SJSA1 (cell line): ENCODE measurements at places on chromosomes 1 and 21. TPM values are rescaled to one million over a fixed set of nuclear protein-coding genes. Genes with fewer than 3 reads are reported as not detected.

The SPRR3 gene
- total RNA-seq, result not detected in 2 replicates

The CD5L gene
- not detected in 2 replicates for total RNA-seq

The TMPRSS15 gene
- not detected in 2 replicates for total RNA-seq

The SPRR2E gene
- not detected in 2 replicates for total RNA-seq

The LRRC53 gene
- not detected in 2 replicates for total RNA-seq

The TNFAIP8L2 gene
- not detected in 2 replicates for total RNA-seq

The EVA1B gene
- 103 and 159 TPM in 2 replicates for total RNA-seq

The IVL gene
- not detected in 2 replicates for total RNA-seq

The GBP5 gene
- total RNA-seq, result 6.4 and 10.4 TPM in 2 replicates

The FH gene
- total RNA-seq, result 80.6 and 87.9 TPM in 2 replicates

The VHLL gene
- not detected in 2 replicates for total RNA-seq

The LCE1C gene
- total RNA-seq, result not detected in 2 replicates

DNA sequence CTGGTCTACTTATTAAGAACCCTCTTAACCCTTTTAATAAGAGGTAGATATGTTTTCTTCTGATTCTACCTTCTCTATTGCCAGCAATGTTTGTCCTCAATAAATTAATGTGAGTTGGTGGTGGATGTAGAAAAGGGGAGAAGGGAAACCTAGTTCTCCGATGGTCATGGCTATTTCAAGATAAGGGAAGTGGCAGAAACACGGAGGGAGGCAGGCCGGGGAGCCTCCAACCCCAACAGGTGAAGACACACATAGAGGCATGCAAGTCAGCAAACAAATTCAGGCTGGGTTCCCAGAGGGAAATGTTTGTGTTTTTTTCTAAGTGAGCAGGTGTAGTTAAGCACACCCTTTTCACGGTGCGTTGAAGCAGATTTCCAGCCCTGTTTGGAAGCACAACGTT lies 31.0 kb upstream of the CLDN14 start:
- DNase-seq, result no peak
- no peak overlapping the region for H3K27ac ChIP-seq
- H3K27me3 ChIP-seq, result no peaks in the 10 kb centered on the region; the same call in 1 of the 2 replicates

- H3K27ac ChIP-seq, result no peak overlapping the region
- no peaks in the 10 kb centered on the region for H3K36me3 ChIP-seq
- H3K27me3 ChIP-seq, result no peaks in the 10 kb centered on the region
- DNase-seq, result no peak
Observed at GRCh38 chr1:222911866-222912265, 97.0 kb downstream of the DISP1 start.

- H3K36me3 ChIP-seq, result no peaks in the 10 kb centered on the region
- no peak overlapping the region for H3K4me3 ChIP-seq
- no peak for DNase-seq
- peaks cover 24% of the 10 kb centered on the region for H3K27me3 ChIP-seq
- H3K27ac ChIP-seq, result no peak overlapping the region
Observed at GRCh38 chr1:204619721-204620120, 65.8 kb downstream of the LRRN2 start.

DNA sequence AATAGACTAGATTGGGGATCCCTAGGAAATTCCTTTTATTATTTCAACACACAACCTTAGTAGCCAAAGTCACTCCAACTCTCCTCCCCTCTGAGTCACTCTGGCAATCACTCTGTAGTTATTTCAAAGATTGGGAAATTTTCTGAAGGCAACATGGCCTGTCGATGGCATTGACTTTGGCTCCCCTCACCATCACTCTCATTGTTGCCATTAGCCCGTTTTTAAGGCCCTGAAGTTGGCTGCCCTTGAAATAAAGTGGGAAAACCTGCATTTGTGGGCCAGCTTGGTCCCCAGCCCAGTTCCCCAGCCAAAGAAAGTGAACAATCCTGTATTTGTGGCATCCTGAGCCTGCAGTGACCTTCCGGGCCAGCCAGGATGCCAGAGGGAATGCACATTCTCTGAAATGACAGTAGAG lies 52.5 kb downstream of the CDC7 start:
- no peak overlapping the region for H3K4me3 ChIP-seq
- H3K27ac ChIP-seq, result no peak overlapping the region
- no peaks in the 10 kb centered on the region for H3K36me3 ChIP-seq
- peaks cover 13% of the 10 kb centered on the region for H3K4me1 ChIP-seq

DNA sequence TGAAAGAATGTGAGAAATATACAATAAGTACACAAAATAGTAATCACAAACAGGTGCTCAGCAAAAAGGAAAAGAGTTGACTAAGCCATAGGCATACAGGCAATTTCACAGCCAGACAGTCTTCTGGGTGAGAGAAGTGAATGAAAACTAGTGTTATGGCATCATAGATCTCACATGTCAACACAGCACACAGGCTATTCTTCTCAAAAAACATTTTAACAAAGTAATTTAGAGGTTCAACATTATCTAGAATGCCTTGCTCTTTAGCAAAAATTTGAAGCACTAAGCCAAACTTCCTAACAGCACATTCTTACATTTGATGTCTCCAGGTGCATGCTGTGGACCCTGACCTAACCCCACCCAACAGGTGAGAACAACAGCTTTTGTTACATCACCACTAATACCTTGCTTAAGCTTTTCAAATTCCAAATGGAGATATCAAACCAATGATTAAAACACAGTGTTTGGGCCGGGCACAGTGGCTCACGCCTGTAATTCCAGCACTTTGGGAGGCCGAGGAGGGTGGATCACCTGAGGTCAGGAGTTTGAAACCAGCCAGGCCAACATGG lies 30.5 kb downstream of the OTUD7B start:
- peaks cover 18% of the 10 kb centered on the region for H3K36me3 ChIP-seq
- no peaks in the 10 kb centered on the region for H3K27me3 ChIP-seq
- no peak for DNase-seq
- H3K4me3 ChIP-seq, result no peak overlapping the region
- H3K4me1 ChIP-seq, result peaks cover 14% of the 10 kb centered on the region

- peak overlapping the region; percentile 8; the same call in 1 of the 2 replicates for H3K27ac ChIP-seq
- peak; percentile 82 for DNase-seq
- peaks cover 53% of the 10 kb centered on the region for H3K4me1 ChIP-seq
- H3K36me3 ChIP-seq, result peaks cover 9% of the 10 kb centered on the region
Observed at GRCh38 chr1:67733681-67734322, 48.8 kb downstream of the GADD45A start.

DNA sequence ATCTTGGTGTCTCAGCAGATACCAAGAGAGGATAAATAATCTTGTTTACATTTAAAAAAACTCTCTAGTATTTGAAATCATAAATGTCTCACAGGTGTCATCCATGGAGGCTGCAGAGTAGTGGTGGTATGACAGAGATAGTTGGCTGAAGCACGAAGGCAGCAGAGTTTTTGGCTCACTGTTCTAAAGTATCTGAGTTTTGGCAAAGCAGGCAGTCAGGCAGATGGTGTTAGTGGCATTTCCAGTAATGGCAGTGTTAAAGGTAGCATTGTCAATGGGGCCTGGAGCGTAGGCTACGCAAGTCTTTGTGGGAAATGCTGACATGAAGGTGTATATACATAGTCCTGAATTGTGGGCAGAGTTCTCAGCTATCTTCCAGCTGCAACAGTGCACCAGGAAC lies 68.5 kb upstream of the HSD17B7 start:
- no peak overlapping the region for H3K4me3 ChIP-seq
- no peak overlapping the region for H3K27ac ChIP-seq
- H3K4me1 ChIP-seq, result peaks cover 19% of the 10 kb centered on the region
- no peaks in the 10 kb centered on the region for H3K27me3 ChIP-seq

GRCh38 chr1:13760921-13761320 lies 60.9 kb downstream of the PRDM2 start:
- DNase-seq, result no peak
- H3K36me3 ChIP-seq, result no peaks in the 10 kb centered on the region; the same call in 1 of the 2 replicates
- H3K4me3 ChIP-seq, result no peak overlapping the region
- no peaks in the 10 kb centered on the region for H3K27me3 ChIP-seq
- no peak overlapping the region for H3K27ac ChIP-seq
- peaks cover 56% of the 10 kb centered on the region for H3K4me1 ChIP-seq

DNA sequence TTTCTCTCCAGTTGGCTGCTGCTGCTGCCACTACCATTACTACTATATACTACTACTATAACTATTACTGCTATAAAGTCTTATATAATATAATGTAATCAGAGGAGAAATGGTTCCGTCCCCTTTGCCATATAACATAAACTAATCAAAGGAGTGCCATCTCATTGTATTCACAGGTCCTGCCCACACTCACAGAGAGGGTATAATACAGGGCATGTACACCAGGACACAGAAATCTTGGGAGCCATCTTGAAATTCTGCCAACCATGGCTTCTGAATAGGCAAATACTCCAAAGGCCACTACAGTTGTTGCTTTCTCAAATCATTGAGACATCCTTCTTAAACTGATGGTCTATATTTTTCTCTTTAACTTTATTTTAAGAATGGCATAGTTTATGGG lies 6.9 kb upstream of the ZRANB2 start:
- DNase-seq, result no peak
- H3K36me3 ChIP-seq, result no peaks in the 10 kb centered on the region
- H3K4me3 ChIP-seq, result no peak overlapping the region
- H3K4me1 ChIP-seq, result peaks cover 54% of the 10 kb centered on the region
- H3K27ac ChIP-seq, result no peak overlapping the region
- no peaks in the 10 kb centered on the region for H3K27me3 ChIP-seq

- peaks cover 29% of the 10 kb centered on the region for H3K36me3 ChIP-seq
- H3K27me3 ChIP-seq, result no peaks in the 10 kb centered on the region
- H3K4me3 ChIP-seq, result peak overlapping the region; percentile 84
- H3K27ac ChIP-seq, result peak overlapping the region; percentile 65; the same call in 1 of the 2 replicates
Observed at GRCh38 chr21:36386031-36386642, 945 bp downstream of the CHAF1B start.

GRCh38 chr21:28540514-28540913 lies 452.2 kb downstream of the LTN1 start:
- no peak overlapping the region for H3K4me3 ChIP-seq
- no peaks in the 10 kb centered on the region for H3K27me3 ChIP-seq
- DNase-seq, result no peak
- H3K27ac ChIP-seq, result no peak overlapping the region
- peaks cover 21% of the 10 kb centered on the region for H3K4me1 ChIP-seq

- H3K4me1 ChIP-seq, result peaks cover 35% of the 10 kb centered on the region
- H3K27ac ChIP-seq, result peak overlapping the region; percentile 71
- 0 out of 2 replicates have a peak overlapping the region, but pooled peaks have one; percentile 1 for H3K4me3 ChIP-seq
- DNase-seq, result peak; percentile 98
- no peaks in the 10 kb centered on the region for H3K36me3 ChIP-seq
- H3K27me3 ChIP-seq, result no peaks in the 10 kb centered on the region
Observed at GRCh38 chr1:17259233-17259873, 10.5 kb downstream of the PADI3 start.

GRCh38 chr1:159430985-159431384 lies 1.0 kb upstream of the OR10J4 start:
- H3K4me1 ChIP-seq, result peaks cover 15% of the 10 kb centered on the region
- H3K27ac ChIP-seq, result no peak overlapping the region
- H3K4me3 ChIP-seq, result no peak overlapping the region
- no peaks in the 10 kb centered on the region for H3K27me3 ChIP-seq

DNA sequence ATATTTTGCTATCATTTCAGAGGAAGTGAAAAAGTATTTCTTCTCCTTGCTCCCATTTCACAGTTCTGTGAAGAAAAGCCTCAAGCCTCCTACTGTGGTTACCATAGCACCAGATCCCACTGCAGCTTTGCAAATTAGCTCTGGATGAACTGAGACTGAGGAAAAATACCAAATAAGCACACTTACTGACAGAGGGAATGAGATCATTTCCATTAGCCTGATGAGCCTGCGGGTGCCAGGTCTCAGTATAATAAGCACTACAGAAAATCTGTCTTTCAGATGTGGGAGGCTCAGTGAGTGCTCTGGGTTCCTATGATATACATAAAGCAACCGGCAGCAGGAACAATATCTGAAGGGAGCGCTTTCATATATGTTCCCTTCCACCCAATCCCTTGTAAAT lies 21.4 kb downstream of the XKR8 start:
- no peak overlapping the region for H3K4me3 ChIP-seq
- H3K27ac ChIP-seq, result no peak overlapping the region
- no peaks in the 10 kb centered on the region for H3K27me3 ChIP-seq

DNA sequence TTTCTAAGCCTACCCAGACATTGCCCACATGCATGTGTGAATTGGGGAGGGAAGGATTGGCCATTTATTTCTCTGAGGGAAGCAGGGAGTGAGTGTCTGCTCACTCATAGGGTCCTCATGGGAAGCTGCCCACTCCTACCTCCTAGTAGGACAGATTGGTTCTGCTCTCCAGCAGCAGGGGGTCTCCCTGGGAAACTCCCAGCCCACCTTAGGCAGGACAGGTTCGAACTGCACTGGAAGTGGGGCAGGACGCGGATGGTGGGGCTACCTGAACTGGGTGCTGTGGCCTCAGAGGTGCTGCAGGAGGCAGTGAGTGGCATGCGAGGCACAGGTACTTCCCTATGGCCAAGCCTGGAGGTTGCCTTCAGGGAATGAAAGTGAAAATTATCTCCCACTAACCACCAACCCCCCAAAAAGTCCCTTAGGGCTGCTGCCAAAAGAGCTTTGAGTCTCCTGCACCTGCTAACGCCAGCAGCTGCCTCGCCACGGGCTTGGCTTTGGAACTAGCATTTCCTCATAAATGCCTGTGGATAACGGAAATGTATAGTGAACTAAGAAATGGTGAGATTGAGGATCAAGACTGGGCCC lies 157.0 kb upstream of the COA6 start:
- no peak overlapping the region for H3K4me3 ChIP-seq
- H3K36me3 ChIP-seq, result no peaks in the 10 kb centered on the region
- H3K27ac ChIP-seq, result no peak overlapping the region
- peaks cover 47% of the 10 kb centered on the region for H3K27me3 ChIP-seq
- H3K4me1 ChIP-seq, result peaks cover 6% of the 10 kb centered on the region; the same call in 1 of the 2 replicates

DNA sequence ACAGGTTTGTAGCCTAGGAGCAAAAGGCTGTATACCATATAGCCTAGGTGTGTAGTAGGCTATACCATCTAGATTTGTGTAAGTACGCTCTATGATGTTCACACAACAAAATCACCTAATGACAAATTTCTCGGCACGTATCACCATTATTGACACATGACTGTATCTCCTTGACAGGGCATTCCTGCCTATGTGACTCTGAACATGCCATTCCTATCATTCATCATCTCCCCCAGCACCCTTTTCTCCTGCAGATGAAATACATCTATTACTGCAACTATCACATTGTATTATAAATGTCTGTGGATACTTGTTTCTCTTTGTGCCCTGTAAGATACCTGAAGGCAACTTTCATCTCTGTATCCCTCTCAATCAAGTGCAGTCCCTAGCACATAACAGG lies 29.9 kb downstream of the TP53BP2 start:
- no peaks in the 10 kb centered on the region for H3K27me3 ChIP-seq
- H3K27ac ChIP-seq, result peak overlapping the region; percentile 38
- peaks cover 27% of the 10 kb centered on the region for H3K4me1 ChIP-seq
- DNase-seq, result no peak

- H3K27ac ChIP-seq, result no peak overlapping the region
- no peak overlapping the region for H3K4me3 ChIP-seq
- H3K4me1 ChIP-seq, result no peaks in the 10 kb centered on the region
- H3K36me3 ChIP-seq, result no peaks in the 10 kb centered on the region
Observed at GRCh38 chr21:27261676-27262075, 294.8 kb upstream of the ADAMTS5 start.

DNA sequence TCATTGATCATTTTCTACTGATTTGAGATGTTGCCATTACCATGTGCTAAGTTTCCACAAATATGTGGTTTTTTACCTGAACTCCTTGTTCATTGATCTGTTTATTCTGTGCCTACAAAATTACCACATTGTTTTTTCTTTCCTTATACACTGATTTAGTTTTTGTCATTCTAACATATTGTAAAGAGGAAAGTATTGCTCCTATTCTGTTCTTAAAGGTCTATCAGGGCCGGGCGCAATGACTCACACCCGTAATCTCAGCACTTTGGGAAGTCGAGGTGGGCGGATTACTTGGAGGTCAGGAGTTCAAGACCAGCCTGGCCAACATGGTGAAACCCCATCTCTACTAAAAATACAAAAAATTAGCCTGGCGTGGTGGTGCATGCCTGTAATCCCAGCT lies 75.1 kb downstream of the CAMTA1 start:
- H3K4me3 ChIP-seq, result no peak overlapping the region
- no peaks in the 10 kb centered on the region for H3K27me3 ChIP-seq
- no peak for DNase-seq
- peaks cover 43% of the 10 kb centered on the region for H3K4me1 ChIP-seq
